ENCODE measurements at places on chromosomes 3 and 15.

DNA sequence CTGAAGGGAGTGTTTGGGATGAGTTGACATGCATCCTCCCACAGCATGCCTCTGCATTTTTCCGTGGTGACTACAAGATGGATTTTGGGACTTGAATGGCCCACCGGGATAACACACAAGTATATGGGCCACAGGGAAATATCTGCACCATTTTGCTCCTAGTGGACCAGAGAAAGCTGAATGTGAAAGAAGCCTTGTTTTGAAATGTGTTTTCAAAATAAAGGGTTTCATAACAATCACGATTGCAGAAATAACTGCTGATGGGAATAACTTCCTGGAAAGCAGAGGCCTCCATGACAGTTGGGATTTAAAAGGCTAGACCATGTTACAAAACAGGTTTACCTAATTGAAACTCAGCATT, 77.5 kb upstream of the PRR23C start:
- no peak for DNase-seq

- no peak for DNase-seq
Observed at GRCh38 chr15:66896611-66897010, 168.8 kb upstream of the SMAD3 start.

DNA sequence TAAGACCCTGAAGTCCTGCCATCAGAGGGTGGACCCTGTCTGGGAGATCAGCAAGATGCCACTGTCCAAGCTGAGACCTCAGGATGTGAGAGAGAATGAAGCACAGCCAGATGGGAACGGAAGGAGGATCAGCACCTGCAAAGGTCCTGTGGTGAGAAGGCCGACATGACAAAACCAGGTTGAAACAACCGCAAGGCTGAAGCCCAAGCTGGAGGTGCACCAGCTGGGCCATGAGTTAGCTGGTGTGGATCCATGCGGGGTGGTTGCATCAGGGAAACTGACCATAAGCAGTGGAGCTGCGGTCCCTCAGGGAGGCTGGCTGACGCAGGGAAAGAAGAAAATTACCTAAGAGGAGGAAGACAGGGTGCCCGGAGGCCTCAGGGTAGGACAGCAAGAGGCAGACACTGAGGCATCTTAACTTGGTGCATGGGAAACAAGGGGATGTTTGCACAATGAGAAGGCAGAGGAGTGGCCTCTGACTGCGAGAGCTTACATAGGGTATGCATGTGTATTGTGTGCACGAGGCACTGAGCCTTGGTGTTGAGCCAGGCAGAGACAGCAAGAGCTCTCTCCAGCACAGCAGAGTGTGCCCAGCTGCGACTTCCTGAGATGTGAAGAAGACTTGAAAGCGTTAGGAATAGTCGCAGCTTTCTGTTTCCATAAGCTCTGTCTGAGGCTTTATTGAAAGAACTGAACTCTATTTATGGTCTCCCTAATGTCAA, 497.7 kb downstream of the OCA2 start:
- DNase-seq = no peak

- DNase-seq = no peak
Observed at GRCh38 chr3:14210843-14211594, 32.4 kb downstream of the LSM3 start.

DNA sequence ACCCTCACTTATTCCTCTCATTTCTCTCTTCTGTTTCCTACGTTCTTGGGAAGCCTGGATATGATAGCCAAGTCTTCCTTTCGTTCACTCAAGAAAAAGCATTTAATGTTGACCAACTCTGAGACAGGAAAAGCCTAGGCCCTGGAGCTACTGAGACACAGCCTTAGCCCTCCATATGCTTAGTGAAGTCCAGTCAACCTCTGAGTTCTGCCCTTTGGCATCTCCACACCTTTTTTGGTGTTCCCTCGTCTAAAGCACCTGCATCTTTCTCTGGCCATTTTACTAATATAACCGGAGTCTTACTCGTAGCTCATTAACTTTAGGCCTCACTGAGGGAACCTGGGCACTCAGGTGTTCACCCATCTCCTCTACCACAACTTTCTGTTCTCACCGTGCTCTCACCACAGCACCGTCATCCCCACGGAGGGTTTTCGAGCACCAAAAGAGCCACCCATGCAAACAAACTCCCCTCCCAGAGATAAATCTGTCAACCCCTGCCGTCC, 632 bp downstream of the MTHFS start:
- no peak for DNase-seq

DNA sequence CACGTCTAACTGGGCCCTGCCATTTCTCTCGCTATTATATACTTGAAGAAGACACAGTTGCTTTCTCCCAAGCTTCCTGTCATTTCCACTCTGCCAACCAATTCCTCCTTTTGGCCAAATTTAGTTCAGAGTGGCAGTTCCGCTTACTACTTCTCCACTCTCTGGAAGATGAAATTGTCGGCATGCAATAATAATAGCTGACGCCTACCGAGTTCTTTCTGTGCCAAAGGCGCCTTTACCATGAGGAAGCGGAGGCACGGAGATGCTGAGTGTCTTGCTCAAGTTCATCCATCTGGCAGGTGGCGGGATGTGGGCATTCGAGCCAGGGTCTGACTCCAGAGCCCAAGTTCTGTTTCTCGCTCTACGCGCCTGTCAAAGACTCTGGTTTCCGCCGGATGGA, 14.6 kb upstream of the NRROS start:
- no peak for DNase-seq

- DNase-seq = no peak
Observed at GRCh38 chr3:63056932-63057331, 181.7 kb upstream of the CADPS start.

GRCh38 chr3:159627229-159627628, 361.4 kb upstream of the IL12A start:
- no peak for DNase-seq

DNA sequence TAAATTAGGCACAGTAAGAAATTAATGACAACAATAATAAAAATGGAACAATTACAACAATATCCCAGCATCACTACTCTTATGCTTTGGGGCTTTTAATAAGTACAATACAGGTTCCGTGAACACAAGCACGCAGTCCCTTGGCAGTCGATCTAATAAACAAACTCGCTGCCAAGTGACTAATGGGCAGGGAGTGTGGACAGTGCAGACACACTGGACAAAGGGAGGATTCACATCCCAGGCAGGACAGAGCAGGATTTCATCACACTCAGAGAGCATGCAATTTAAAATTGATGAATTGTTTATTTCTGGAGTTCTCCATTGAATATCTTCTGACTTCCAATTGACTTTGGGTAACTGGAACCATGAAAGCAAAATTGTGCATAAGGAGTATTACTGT, 524.1 kb upstream of the CFAP20DC start:
- no peak for DNase-seq

- no peak for DNase-seq
Observed at GRCh38 chr3:113043686-113044085, 52.9 kb downstream of the GTPBP8 start.

DNA sequence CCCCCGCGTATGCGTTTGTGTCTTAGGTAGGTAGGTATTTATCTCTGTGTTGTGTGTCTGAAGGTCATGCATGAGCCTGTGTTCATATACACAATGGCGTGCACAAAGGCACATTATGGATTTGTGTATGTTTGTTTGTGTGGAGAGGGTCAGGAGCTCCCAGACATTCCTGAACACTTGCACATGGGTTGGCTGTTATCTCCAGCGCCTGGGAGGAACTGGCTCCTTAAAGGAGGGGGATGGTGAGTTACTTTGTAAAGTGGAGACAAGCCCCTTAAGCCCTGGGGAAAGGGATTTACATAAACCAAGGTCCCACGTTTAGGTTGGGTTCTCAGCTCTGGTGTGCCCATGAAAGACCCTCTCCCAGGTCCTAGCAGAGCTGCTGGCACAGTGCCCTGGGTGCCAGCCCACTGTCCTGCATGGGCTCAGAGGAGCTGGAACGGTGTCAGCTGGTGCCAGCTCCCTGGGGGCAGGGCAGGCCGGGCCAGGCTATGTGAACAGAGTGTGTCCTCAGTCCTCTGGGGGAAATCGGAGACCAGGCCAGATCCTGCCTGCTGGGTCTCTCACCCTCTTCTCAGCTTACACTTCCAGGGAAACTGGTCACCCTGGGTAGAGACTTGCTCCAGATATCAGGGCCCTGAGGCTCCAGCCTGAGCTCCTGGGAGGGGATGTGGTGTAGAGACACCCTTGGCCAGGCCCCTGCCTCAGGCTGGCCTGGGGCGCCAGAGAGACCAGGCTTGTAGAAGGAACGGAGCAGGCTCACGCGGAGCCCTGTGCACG, 25.1 kb downstream of the SNX33 start:
- DNase-seq = no peak

DNA sequence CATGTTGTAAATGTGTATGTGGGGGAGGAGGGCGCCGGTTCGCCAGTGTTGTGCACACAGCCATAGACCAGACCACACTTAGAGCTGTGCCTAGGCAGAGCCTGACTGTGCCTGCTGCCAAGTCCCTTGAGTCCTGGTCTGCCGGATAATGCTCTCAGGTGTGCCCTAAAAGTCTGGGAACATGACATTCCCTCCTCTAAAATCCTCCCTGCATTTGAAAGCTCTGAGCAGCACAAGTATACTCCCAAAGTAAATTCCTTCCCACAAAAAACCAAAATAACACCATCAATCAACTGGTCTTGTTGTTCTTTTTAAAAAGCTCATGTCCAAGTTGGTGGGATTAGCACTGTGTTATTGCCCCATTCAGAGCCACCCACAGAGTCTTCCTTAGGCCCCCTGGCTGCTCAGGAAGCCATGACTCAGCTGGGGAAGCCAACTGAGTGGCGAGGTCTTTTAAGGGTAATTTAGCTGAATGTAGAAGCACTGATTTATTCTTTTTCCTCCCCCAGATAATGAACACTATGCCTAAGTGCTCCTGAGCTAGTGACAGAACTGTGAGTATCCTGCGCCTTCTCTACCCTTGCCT, 147.8 kb upstream of the MCTP2 start:
- DNase-seq = no peak

- no peak for DNase-seq
Observed at GRCh38 chr3:120071259-120071658, 23.0 kb downstream of the GSK3B start.

- no peak for DNase-seq
Observed at GRCh38 chr15:89479173-89479572, 17.2 kb downstream of the RHCG start.

DNA sequence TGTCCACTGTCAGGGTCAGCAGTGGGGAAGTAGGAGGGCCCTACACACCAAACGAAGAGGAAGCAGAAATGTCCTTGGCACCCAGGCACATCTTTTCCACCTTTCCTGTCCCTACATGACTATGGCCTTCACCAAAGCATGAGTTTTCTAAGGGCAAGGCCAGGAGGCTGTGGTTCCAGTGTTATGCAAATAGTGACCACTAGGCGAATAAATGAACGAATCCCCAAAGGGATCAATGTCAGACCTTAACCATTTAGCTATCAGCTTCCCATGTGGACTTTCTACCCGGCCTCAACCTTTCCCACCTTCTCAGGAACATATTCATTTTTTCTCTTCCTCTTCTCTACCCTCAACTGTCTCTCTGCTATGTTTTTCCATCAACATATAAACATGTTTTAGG, 63.1 kb downstream of the NTRK3 start:
- DNase-seq = no peak
